ENCODE measurements at places on chromosomes 2 and 18.

- no peak for DNase-seq
These were observed 730 bp downstream of the ODC1 start for GRCh38 chr2:10447300-10447894.

GRCh38 chr2:206996556-206997065 lies 57.3 kb downstream of the CPO start:
- no peak for DNase-seq

- DNase-seq, result no peak
These were observed 445.6 kb upstream of the CELF4 start for GRCh38 chr18:38010971-38011857.

DNA sequence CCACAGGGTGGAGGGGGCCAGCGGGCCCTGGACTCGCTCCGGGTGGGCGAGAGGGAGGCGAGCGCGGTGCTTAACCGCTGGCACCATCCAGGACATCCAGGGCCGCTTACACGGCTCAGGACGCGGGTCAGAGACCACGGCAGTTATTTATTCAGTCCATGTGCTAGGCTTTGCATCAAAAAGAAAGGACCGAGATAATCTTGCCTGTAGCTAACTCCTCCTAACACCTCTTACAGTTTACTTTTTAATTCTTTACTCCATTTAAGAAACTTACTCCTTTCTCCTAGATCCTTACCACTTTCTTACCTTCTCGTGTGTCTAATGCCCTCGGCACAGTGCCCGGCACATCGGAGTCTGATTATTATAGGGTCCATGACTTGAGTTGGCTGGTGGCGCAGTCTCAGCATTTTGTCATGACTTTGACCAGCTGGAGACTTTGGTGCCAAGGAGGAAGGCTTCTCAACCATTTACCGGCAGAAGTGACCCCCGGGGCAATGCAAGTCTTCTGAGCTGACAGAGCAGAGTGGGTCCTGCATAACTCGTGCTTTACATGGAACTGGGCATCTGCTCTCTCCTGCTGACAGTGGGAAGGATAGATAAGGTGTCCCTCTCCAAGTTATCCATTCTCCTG lies 503 bp downstream of the ANXA4 start:
- DNase-seq, result no peak

DNA sequence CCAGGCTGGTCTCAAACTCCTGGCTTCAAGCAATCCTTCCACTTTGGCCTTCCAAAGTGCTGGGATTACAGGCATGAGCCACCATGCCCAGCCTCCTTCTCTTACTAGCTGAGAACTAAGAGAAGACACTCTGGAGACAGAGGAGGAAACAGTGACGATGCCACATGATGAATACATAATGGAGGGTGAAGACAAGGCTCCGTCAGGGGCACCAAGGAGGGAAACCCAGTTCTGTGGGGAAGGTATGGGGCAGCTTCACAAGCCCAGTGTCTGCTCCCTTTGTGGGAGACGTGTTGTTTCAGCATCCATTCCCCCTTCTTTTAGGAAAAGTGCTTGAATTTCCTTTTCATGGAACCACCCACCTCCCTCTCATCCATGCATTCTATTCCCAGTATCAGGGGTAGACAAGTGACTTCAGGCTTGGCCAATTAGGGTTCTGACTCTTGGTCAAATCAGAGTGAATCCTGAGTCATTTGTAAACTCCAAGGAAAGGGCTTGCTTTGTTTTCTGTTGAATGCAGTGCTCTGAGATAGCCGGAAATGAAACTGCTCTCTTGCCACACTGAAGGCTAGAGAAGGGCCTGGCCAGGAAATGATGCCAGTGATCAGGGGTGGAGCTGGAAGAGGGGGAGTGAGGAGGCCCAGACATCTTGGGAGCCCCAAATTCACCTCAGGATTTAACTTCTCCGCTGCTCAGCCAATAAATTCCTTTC lies 23.7 kb downstream of the TMEM127 start:
- DNase-seq, result no peak

DNA sequence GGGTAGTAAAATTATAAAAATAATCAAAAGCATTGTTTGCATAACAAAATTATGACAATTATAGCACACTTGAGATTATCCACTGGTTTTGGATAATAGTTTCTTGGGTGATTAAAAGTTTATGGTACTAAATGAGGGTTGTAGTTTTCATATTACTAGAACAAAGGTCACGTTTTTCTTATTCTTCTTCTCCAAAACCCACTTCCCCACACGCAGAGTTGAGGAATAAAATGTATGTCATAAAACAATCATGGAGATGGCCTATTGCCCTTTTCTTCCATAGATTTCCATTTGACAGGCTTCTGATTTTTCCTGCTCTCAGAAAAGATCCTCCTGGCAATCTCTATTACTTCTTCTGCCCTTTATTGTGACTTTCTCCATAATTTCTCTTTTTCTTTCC lies 863.9 kb downstream of the ERBB4 start:
- no peak for DNase-seq

DNA sequence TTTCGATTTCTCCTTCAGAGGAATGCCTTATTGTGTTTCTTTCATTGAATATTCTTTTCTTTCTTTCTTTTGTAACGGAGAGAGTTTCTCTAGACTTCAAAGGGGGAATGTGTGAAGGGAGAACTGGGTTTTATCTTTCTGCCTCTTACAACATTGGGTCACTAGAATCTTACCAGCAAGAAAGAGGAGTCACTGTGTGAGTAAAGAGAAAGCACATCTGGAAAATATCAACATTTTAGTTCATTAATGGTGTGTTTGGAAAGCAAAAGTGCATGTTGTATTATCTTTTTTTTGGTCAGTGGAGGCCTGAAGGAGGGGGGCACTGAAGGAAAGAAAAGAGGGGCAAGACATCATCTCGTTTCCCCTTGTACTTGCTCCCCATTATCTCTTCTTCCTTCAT lies 86.6 kb upstream of the THOC1 start:
- DNase-seq, result no peak
